ENCODE measurements at places on chromosomes 3 and 15.
A peak's percentile ranks its signal among the peaks of the same experiment; 100 is the strongest.

DNA sequence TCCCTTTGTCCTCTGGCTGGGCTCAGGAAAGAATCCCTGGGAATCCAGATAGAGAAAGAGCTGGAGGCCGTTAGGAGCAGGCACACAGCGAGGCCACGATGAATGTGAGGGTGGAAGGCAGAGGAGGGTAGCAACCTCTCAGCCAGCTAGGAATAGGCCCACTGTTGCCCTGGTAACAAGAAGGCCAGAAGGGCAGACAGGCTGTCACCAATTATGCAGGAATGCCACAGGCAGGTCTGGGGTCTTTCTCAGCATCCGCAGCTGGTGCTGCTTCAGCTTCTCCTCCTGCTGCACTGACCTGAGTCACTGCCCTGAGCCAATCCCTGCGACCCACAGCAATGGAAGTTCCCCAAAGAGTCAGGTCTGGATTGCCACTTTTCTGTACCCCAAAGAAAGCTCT lies 62.8 kb upstream of the C3orf80 start:
- no peak for DNase-seq

GRCh38 chr3:112640930-112641801 lies at the start of gene CCDC80:
CCDC80 (minus strand) TSS chr3:112641143; CDS start chr3:112639905, 1,238 bp downstream.
- DNase-seq, result peak; percentile 70

- no peak for DNase-seq
Measured at GRCh38 chr3:40989141-40990061, 209.9 kb upstream of the CTNNB1 start.

GRCh38 chr3:149850787-149851584 lies 38.0 kb downstream of the RNF13 start:
- DNase-seq, result no peak

GRCh38 chr3:183824761-183825455 lies 469 bp downstream of the MAP6D1 start:
- no peak for DNase-seq

GRCh38 chr3:30693470-30694120 lies 87.2 kb downstream of the TGFBR2 start:
- DNase-seq, result peak; percentile 44

DNA sequence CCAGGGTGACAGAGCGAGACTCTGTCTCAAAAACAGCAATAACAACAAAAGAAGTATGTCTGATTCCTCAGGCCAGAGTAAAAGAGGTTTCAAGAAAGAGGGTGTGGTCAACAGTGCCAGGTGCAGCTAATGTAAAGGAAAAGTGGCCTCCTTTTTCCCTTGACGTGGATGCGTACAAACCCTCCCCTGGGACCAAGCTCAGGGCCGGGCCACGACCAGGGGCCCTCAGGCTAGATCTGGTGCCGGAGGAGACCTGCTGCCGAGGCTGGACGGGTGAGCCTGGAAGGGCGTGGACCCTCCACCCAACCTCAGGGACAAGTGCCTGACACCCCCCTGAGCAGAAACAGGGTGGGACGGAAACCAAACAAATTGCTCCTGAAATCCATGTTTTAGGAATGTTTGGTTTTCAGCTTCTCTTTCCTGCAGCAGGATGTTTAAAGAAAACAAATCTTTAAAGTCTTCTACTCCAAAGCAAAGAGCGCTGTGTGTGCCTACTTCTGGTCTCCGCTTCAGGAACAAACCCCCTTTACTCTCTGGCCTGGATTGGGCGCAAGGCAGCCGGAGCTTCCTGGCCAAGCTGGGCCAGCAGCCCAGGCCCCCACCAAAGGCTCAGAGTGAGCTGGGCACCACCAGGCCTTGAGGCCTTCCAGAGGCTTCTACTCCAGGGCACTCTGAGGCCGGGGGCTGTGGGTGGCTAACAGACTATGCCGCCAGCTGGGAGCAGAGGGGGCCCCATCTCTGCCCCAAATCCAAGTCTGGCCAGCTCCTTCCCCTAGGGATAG lies 21.4 kb downstream of the ZDHHC19 start:
- DNase-seq, result no peak
